ENCODE measurements at places on chromosomes 2 and 18.

GRCh38 chr18:49072524-49072934 lies 121.8 kb upstream of the SMAD7 start:
- DNase-seq, result no peak

- no peak for DNase-seq
Observed at GRCh38 chr2:128474036-128474955, 155.6 kb upstream of the HS6ST1 start.

GRCh38 chr18:3645384-3646156 lies 195.6 kb downstream of the TGIF1 start:
- no peak for DNase-seq

DNA sequence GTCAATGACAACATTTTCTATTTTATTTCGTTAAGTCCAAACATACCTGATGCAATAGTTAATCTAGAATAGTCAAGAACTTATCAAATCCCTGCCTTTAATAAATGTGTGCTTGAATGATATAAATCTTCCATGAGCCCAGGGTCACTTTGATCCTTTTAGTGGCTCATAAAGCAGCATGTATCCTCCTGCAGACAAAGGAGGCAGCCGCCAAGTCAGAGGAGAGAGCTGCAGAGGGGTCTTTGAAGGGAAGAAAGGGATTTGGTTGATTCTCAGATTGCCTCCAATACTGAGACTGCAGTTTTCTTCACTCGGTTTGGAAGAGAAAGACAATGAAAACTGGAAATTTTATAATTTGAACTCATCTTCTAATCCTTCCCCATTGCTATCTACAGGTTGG lies 378.4 kb upstream of the PIK3C3 start:
- no peak for DNase-seq

DNA sequence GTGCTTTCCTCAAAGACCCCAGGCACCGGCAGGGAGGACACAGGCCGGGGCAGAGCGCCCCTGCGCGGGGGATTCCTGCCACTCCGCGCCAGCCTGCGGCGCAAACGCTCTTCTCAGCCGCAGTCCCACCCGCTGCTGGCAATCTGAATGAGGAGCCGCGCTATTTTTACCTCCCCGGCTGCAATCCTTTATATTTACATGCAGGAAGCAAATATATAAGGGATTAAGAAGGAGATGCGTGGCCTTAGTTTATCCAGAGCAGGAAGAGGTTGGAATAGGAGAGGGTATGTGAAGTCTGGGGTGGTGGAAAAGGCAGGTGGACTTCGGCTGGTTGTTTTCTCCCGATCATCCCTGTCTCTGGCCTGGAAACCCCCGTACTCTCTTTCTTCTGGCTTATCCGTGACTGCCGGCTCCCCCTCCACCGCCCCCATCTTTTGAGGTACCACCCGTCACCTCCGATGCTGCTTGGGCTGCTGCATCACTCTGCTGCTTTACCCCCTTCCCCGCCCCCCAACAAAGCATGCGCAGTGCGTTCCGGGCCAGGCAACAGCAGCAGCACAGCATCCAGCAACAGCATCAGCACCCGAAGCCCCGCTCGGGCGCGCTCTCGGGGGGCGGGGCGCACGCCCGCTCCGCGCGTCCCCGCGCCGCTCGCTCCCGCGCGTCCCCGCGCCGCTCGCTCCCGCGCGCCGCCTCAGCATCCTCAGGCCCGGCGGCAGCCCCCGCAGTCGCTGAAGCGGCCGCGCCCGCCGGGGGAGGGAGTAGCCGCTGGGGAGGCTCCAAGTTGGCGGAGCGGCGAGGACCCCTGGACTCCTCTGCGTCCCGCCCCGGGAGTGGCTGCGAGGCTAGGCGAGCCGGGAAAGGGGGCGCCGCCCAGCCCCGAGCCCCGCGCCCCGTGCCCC lies at the start of gene ADAM23:
Gene ADAM23 (plus strand): TSS at position 700 of the 902 bp plus-strand sequence. CDS start 335 bp downstream, outside the sequence.
- DNase-seq, result peak; percentile 93

GRCh38 chr18:46574743-46575115 lies 82.3 kb downstream of the LOXHD1 start:
- no peak for DNase-seq
